ENCODE measurements at places on chromosomes 4 and X. TPM values are rescaled to one million over a fixed set of nuclear protein-coding genes. Genes with fewer than 3 reads are reported as not detected.

SLC2A9 gene
- total RNA-seq: 0.72 TPM

TMEM255A gene
- total RNA-seq: 0.87 TPM

RPA4 gene
- total RNA-seq: not detected

MTNR1A gene
- total RNA-seq: not detected

ETDB gene
- not detected for total RNA-seq

MAGEA1 gene
- total RNA-seq: 31.6 TPM

LONRF3 gene
- 5.4 TPM for total RNA-seq

FREM3 gene
- total RNA-seq: not detected

FHDC1 gene
- 0.07 TPM for total RNA-seq

PPP2R2C gene
- total RNA-seq: not detected

C4orf36 gene
- not detected for total RNA-seq

UGT2B7 gene
- not detected for total RNA-seq

TEX13B gene
- total RNA-seq: not detected

ZFP92 gene
- not detected for total RNA-seq

ABCD1 gene
- total RNA-seq: 1.9 TPM

GPR82 gene
- not detected for total RNA-seq

GK gene
- 16.8 TPM for total RNA-seq

SRPX2 gene
- not detected for total RNA-seq

ANOS1 gene
- not detected for total RNA-seq
